ENCODE measurements at places on chromosomes 3 and 15.

- peak; percentile 15 for DNase-seq
These were observed 4.0 kb downstream of the TLE3 start for GRCh38 chr15:70093481-70094319.

- DNase-seq: no peak
These were observed 25.0 kb downstream of the SEC61A1 start for GRCh38 chr3:128077202-128077624.

DNA sequence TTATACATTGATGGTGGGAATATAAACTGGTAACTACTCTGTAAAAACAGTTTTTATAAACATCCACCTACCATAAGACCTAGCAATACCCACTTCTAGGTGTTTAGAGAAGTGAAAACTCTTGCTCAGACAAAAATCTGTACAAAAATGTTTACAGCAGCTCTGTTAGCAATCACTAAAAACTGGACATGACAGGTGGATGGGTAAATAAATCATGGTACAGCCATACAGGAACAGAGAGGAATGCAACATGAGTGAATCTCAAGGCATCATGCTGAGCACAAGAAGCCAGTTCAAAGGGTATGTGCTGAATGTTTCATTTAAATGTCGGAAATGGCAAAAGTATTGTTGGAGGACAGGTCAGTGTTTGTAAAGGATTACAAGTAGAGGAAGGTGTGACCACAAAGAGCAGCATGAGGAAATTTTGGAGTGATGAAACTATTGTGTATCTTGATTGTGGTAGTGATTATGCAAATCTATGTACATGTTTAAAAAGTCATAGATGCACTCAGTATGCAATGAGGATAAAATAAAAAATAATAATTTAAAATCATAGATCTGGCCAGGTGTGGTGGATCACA is 2.8 kb upstream of the RNU5A-1 start:
- DNase-seq: no peak

DNA sequence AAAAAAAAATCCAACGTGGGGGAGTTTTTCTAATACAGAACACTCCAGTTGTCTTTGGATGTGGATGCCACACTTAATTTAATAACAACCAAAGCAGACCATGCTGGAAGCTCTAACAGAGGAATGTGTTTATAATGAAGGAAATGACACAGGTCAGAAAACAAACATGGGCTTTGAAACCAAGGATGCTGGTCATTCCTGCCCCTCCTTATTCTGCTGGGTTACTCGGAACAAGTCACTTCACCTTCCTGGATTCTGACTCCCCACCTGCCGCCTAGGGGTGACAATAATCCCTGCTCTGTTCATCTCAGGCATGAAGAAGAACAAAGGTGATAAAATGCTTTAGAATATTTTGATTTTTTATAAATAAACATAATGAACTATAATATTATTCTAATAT is 240.9 kb upstream of the ADAMTS9 start:
- DNase-seq: no peak

DNA sequence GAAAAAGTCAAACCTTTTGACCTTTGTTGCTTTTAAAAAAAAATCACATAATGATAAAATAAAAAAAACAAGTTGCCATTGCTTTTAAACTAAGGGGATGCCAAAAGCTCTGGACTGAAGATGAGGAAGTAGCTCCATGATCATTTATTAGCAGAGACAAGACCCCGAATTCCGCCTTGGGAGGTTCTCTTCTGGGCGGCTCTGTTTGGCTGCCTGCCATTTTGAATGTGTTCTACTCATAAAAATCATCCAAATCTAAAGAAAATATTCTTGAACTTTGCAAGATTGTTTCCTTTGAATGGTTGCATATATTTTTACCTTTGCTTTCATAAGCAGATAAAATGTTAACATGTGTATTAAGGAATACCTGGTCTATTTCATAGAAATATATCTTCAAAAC is 63.8 kb downstream of the NCEH1 start:
- no peak for DNase-seq

GRCh38 chr3:165522386-165522785 is 314.8 kb downstream of the BCHE start:
- no peak for DNase-seq

DNA sequence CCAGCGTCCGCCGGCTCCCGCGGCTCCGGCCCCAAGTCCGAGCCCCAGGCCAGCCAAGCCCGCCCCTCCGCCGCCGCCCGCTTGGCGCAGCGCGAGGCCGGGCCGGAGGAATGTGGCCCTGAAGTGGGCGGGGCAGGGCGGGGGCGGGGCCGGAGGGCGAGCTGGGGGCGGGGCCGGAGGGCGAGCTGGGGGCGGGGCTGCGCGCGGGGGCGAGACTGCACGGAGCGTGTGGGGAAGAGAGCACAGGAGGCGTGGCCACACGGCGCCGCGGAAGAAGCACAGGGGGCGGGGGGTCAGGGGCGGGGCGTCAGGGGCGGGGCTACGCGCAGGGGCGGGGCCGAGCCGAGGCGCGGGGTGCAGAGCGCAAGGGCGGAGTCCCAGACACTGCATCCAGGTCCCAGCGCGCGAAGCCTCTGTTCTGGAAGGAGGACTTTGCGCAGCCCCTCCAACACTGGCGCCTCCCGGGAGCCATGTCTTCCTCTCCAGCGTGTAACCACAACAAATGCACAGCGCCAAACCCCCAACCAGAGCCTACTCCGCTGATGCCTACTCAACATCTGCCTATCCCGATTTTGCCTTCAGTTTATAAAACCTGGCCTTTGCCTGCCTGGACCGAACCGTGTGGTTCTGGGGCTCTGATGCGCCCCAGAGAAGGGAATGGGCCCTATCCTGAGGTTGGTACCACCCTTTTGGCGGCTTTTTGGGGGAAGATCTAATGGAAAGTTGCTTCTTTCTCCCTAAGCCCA is 105.5 kb downstream of the IQSEC1 start:
- peak; percentile 96 for DNase-seq

- DNase-seq: no peak
These were observed 72.8 kb downstream of the VGLL4 start for GRCh38 chr3:11570789-11571495.

DNA sequence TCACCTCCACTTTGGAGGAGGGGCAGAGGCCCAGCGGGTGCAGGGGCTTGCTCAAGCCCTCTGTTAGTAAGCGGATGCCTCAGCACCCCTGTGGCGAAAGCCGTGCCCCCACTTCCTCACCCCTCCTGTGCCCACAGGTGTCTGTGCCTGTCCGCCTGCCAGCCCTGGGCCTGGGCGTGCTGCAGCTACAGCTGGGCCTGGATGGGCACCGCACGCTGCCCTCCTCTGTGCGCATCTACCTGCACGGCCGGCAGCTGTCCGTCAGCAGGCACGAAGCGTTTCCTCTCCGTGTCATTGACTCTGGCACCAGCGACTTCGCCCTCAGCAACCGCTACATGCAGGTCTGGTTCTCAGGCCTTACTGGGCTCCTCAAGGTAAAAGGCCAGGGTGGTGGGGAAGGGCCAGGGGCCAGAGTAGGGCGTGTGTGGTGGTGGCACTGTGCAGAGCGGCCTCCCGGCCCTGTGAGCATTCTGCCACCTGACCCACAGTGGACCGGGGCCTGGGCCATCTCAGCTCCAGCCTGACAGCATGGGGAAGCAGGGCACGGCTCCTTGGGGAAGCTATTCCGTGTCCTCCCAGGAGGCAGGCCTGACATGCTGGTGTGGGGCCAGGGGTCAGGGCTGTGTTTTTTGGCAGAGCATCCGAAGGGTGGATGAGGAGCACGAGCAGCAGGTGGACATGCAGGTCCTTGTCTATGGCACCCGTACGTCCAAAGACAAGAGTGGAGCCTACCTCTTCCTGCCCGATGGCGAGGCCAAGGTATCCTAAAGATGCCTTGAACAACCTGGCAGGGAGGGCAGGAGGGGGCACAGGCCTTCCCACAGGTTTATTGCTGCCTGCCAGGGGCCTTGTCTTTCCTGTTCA is 9.0 kb downstream of the MAN2A2 start:
- DNase-seq: no peak

- DNase-seq: no peak
These were observed 76.0 kb upstream of the PSMD6 start for GRCh38 chr3:64099316-64099715.

- DNase-seq: no peak
These were observed 25.2 kb downstream of the GOLGA6D start for GRCh38 chr15:75307778-75308390.

- DNase-seq: no peak
These were observed 84.9 kb downstream of the THBS1 start for GRCh38 chr15:39665629-39666250.
